ENCODE measurements at places on chromosomes 1 and 21.

GRCh38 chr1:214281720-214282629 is 1.0 kb downstream of the SMYD2 start:
- peak; percentile 73 for DNase-seq

DNA sequence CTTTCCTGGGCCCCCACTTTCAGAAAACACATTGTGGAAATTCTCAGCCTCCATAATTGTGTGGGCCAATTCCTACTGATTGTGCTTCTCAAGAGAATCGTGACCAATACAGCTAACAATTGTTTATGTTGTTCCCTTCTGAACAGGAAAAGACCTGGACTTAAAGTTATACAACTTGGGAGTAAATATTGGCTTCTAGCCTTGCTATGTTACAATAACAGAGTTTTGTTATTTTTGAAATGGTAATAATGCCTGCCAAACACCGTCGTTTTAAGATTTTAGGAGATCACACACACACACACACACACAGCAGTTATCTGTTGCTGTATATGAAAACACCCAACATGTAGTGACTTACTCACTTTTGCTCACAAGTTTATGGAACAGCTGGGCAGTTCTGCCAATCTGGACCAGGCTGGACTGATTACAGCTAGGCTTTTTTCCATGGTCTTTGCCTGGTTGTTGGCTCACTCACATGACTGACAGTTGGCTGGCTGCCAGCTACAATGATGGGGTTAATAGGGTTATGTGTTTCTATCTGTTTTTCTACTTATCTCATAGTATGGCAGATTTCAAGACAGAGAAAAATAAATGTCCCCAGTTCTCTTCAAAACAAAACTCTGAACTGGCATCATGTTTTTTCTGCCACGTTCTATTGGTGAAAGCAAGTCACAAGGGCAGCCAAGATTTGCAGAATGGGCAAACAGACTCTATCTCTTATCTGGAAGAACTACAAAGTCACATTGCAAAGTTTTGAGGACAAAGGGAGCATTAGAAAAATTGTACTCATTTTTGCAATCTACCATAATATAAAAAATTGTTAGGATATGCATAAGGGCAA is 447.5 kb downstream of the NEGR1 start:
- peak; percentile 81 for DNase-seq

GRCh38 chr1:234533975-234534876 is 55.2 kb upstream of the TARBP1 start:
- peak; percentile 99 for DNase-seq

GRCh38 chr1:112698366-112699310 is 8.3 kb downstream of the RHOC start:
- DNase-seq, result no peak

DNA sequence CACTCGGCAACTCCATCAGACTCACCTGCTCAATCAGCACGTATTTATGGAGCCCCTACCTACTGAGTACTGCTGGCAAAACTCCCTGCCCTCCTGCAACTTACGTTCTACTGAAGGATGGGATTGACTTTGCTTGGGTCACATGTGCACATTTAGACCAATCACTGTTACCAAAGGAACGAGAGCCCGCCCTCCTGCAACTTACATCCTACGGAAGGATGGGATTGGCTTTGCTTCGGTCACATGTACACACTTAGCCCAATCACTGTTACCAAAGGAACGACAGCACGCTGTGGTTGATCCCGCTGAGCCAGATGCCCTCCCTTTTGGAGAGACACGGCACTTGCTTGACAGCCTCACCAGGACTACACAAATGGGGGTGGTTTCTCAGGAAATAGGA is 46.0 kb downstream of the UBIAD1 start:
- no peak for DNase-seq

DNA sequence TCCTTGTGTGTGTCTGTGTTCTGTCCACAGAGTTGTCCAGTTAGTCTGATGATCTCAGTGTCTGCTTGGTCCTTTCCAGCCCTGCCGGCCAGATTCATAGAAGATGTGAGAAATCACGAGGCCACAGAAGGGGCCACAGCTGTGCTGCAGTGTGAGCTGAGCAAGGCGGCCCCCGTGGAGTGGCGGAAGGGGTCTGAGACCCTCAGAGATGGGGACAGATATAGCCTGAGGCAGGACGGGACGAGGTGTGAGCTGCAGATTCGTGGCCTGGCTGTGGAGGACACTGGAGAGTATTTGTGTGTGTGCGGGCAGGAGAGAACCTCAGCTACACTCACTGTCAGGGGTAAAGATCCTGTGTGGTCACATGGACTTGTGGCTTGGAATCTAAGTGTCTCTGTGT is 95.8 kb downstream of the OBSCN start:
- no peak for DNase-seq

- DNase-seq, result no peak
Observed at GRCh38 chr1:243216741-243217140, 38.3 kb downstream of the CEP170 start.

DNA sequence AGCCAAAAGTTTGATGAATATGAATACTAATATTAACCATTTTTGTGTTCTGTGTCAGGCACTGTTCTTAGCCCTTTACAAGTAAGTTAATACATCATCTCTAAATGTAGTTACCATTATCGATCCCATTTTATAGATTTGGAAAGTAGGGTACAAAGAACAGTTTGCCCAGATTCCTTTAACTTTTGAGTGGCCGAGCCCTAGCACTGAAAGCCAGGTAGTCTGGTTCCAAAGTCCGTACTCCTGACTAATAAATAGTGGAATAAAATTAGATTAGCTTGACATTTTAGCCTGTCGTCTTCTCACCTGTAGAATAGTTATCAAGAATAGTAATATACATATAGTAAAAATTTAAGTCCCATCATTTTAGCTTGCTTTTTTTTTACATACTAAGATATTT is 70.6 kb downstream of the PTBP2 start:
- DNase-seq, result no peak

GRCh38 chr1:167016100-167016750 is 27.1 kb downstream of the MAEL start:
- DNase-seq, result no peak

DNA sequence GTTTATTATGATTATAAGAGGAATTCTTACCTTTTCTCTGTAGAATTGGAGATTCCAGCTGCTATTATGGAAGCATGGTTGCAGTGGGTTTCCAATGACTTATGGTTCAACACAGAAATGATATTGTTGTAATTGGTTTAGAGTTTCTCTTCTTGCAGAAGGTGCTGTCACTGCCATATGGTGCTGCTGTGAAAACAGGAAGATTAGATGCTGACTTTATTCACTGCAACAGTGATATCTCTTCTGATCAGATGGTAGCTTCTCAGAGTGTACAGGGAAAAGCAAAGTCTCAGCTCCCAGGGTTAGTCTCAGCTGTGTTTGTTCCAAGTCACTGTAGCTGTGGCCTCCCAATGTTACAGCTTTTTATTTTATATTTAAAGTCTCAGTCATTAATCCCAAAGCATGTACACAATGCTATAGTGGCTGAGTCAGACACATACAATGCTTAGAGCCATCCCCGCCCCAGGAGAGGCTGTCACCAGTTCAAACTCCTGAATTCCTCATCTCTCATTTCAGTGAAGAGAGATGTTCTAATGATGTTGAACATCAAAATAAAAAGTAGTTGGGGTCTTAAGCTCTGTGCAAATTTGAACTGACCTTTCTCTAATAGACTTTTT is 42.7 kb upstream of the RGS2 start:
- DNase-seq, result no peak

DNA sequence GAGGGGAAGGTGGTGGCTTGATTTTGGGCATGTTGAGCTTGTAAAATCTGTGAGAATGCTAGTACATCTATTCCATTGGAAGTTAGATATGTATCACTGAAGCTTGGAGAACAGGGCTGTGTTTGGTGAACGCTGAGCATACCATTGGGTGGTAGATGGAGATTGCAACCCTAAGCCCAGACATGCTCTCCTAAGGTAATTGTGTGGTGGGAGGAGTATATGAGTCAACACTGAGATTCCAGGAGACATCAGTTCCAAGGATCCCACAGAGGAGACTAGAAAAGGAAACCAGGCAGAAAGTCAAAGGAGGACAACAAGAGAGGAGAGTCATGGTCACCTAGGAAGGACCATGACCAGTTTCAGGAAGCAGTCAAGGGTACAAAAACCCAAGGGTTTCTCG is 60.4 kb downstream of the KIF21B start:
- no peak for DNase-seq

GRCh38 chr1:66752671-66753371 is 562 bp downstream of the DYNLT5 start:
- DNase-seq, result no peak

DNA sequence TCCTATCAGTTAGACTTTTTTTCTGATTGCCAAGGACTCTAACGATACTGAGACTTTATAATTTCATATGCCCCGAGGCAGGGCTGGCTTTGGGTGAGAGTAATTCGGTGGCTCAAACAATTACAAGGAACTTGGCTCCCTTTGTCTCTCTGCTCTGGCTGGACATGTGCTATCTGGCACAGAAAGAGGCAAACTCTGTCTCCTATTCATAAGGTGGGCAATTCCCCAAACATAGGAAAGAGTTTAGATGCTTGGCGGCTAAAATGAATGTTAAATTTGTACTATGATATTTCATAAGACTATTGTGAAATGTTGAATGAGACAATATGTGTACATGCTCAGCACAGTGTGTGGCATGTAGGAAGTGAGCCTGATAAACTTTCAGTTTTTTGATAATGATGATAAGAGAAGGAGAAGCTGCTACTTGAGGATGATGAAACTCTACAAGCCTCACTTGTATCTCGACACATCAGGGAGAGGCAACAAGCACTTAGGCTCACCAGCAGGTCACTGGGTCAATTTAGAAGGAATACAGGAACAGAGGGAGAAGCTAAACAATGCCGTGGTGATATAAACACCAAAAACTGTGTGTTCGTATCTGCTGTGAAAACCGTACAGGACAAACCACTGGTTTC is 12.6 kb upstream of the NTPCR start:
- DNase-seq, result no peak

- peak; percentile 11 for DNase-seq
Observed at GRCh38 chr1:167401260-167401873, 117.0 kb downstream of the CD247 start.

DNA sequence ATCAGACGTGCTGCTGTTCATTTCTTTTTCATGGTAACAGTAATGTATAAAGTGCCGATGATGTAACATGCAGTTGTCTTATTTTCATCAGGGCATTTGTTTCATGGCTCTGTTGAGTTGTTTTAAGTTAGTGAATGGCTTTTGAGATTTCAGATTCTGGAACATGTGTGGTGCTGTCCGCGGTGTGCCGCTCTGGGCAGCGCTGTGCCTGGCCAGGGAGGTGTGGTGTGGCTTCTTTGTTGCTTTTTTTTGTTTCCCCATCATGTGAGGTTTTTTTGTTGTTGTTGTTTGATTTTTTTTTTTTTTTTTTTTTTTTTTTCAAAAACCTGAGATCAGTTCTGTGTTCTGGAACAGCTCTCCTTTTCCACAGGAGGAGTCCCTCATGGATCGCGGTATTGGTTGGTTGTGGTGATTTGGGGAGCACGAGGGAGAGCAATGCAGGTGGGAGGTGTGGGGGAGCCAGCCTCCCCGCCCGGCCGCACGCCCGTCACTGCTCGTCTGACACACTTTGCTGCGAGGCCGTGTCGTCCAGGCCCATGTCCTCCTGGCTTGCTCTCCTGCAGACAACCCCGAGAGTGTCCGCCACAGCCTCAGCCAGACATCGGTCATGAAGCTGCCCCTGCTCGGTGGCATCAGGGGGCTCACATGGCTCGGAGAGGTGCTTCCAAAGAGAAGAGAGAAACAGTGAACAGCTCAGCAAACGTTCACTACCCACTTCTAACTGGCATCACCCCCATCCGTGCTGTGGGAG is 33.6 kb downstream of the NTPCR start:
- no peak for DNase-seq

- DNase-seq, result no peak
Observed at GRCh38 chr1:18093193-18093592, 14.4 kb upstream of the IGSF21 start.

GRCh38 chr1:221557013-221557412 is 184.9 kb downstream of the DUSP10 start:
- DNase-seq, result no peak

- peak; percentile 93 for DNase-seq
Observed at GRCh38 chr21:25186273-25186672, 421.0 kb downstream of the MRPL39 start.

DNA sequence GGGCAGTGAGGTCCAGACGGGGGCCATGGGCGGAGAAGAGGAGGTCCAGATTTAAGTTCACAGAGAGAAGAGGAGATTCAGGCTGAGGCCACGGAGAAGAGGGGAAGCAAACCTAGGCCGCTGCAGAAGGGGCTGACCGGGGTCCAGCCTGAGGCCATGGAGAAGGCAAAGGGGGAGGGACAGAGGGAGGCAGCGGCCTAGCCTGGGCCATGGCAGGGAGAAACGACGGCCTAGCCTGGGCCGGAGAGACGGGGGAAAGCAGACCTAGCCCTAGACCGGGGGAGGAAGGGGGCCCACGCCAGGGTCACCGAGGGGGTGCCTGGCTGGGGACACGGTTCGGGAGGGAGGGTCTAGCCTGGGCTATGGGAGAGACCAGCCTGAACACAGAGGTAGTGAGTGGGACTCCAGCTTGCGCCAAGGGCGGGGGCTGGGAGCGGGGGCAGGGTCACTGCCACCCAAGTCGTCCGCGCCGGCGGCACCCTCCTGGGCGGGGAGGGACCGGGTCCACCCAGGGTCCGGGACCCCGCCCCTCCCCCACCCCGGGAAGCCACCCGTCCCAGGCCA is 459 bp downstream of the CAPZB start:
- no peak for DNase-seq

DNA sequence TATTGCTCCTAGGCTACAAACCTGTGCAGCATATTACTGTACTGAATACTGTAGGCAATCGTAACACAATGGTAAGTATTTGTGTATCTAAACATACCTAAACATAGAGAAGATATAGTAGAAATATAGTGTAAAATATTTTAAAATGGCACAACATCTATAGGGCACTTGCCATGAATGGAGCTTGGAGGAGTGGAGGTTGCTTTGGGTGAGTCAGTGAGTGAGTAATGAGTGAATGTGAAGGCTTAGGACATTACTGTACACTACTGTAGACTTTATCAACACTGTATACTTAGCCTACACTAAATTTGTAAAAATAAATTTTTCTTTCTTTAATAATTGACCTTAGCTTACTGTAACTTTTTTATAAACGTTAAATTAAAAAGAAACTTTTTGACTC is 7.9 kb downstream of the LEFTY2 start:
- no peak for DNase-seq

DNA sequence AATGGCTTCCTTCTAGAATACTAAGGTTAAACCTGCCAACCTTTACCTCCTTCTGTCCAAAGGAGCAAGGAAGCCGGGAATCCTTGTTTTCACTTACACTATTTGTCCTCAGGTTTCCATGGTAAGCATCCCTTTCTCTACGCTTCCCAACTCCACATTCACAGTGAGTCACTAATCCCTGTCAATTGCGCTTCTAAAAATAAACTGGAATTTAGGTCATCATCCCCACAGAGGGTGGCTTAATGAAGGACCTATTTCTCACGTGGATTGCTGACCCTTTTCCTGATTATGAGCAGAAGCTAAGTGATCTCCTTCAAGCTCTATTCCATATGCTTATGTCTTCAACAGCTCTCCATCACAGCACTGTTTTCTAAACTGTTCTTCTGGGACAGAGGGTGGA is 39.9 kb upstream of the ABCA4 start:
- no peak for DNase-seq

- no peak for DNase-seq
Observed at GRCh38 chr1:19698181-19698580, 33.5 kb downstream of the HTR6 start.

GRCh38 chr21:46636181-46636512 is 673 bp downstream of the PRMT2 start:
- no peak for DNase-seq

- no peak for DNase-seq
Observed at GRCh38 chr1:24506691-24507381, 4.2 kb downstream of the RCAN3 start.
